Cardiac muscle cell (in vitro differentiated cells and primary cell): ENCODE measurements at places on chromosomes 3 and 15. TPM values are rescaled to one million over a fixed set of nuclear protein-coding genes. Genes with fewer than 3 reads are reported as not detected.

GHSR gene
- not detected in 2 replicates for total RNA-seq

CDCP1 gene
- total RNA-seq, result 0.04 and 0.12 TPM in 2 replicates

ZNF774 gene
- total RNA-seq, result 1.7 and 14.6 TPM in 2 replicates

RAB6B gene
- 2.4 and 2.6 TPM in 2 replicates for total RNA-seq

TRH gene
- 92.4 and 111 TPM in 2 replicates for total RNA-seq

ROBO1 gene
- 56.4 and 171 TPM in 2 replicates for total RNA-seq

IL17RD gene
- 23.1 and 110 TPM in 2 replicates for total RNA-seq

CFAP100 gene
- not detected in 2 replicates for total RNA-seq

DNA sequence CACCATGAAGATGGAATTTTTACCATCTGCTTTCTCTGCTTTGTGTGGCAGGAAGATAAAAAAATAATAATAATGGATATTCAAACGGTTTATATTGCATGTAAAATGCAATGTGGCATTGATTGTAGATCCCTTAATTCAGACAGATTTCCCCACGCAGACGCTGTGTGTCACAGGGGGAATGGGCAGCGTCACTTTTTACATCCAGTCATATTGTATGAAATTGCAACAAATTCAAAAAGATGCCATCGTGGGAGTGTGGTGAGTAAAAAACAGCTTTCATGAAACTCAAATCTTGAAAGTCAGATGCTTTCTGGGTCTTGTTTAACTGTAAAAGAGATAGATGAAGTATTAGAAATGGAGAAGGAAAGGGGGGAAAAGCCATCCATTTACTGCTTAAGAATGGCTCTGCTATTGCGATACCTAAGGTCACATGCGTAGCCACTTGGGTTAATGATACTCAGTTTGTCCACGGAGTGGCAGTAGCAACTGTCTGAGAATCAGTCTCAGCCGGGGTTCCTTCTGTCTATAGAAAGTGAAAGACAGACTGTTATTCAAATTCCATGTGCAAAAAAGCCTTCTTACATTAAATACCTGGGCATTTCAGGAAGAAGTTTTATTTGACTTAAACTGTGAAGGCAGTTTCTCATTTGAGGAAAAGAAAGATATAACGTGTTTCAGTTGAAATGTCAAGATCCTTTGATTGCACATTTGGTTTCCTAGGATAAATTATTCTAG is 28.5 kb downstream of the BTD start:
- DNase-seq, result peak; percentile 76

- no peak for DNase-seq
Measured at GRCh38 chr3:160973067-160973809, 131.9 kb downstream of the B3GALNT1 start.

DNA sequence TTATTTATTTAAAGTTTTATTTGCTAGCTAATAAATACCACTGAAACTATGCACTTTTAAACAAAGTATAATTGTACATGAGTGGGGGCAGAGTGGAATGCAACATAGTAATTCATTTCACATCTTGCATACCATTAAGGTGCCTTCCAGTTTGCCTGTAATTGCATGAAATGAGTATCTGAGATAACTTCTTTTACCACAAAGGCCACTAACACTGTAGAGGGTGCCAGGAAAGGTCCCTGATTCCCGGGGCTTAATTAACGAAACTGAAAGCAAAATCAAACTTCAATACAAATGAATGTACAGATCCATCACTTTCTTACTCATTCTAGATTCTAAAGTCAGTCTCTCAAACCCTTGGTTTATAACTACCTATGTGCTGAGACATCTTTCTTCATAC is 2.1 kb downstream of the CD47 start:
- DNase-seq, result peak; percentile 17

GRCh38 chr3:156626104-156626503 is 48.3 kb upstream of the TIPARP start:
- no peak for DNase-seq

GRCh38 chr15:74222240-74223119 is 13.6 kb upstream of the CCDC33 start:
- DNase-seq, result no peak

GRCh38 chr3:177642042-177642803 is 444.9 kb upstream of the TBL1XR1 start:
- DNase-seq, result no peak

DNA sequence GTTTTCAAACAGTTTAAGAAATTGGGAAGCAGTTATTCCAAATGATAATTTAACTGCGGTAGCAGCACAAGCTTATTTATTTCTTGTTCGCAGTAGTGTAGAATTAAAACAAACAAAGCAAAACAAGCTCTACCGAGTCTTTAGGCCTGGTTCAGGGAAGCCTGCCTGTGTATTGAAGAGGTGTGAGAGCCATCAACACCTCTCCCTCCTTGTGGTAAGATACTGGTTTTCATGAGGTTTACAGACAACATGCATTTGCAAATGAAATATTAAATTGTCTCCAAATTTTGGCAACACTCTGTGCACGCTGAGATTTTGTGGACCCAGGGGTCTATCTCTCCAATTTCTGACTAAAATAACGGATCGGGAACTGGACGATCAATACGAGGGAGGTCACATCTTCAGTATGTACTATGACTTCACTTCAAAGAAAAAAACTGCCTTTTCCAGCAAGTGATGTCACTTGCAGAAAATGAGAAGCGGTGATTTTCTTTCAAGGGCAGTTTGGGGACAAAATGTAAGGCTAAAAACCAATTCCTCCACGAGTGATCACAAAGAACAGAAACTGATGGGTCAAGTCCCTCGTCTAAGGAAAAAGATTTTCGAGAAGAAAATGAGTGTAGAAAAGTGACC is 721 bp downstream of the ATR start:
- DNase-seq, result peak; percentile 6

GRCh38 chr3:94026623-94027022 is 1.8 kb downstream of the STX19 start:
- no peak for DNase-seq

DNA sequence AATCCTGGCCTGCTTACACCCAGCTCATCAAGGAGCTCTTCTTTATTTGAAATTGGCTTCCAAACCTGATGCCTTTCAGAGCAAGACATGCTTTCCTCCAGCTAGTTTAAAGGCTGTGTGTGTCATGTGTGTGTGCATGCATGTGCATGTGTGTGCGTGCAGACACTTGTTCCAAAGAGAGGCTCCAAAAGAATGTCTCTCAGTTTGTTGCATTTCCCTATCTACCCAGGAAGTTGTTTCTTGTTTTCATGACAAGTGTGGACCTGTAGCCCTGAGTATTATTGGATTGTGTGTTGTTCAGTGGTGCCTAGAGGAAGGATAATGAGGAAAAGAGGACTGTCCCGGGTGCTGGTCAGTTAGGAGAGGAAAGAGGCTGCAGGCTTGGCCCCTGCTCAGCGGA is 240.0 kb downstream of the THSD4 start:
- no peak for DNase-seq

DNA sequence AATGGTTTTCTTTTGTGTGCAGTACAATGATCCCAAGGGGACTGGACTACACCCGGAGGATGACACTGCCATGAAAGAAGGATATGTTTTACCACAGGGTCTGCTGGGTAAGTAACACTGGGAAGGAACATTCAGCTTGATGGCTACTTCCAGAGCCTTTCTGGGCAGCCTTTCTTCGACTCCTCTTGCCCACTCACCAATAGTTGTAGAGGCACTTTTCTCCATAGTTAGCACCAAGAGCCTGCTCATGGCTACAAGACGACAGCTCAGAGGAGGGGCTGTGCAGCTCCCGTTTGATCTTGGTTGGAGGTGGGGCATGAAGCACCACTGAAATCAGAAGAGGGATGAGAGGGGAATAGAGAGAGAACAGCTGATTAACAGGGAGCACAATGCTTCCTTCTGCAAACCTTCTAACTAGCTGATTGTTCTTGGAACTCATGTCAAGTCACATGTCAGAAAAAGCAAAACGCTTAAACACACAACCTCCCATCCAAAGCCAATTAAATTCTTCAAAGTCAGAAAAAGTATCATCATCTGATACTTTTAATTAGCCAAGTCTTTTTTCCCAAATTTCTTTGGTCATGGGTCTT is 27.9 kb downstream of the ETV5 start:
- no peak for DNase-seq

- DNase-seq, result no peak
Measured at GRCh38 chr3:14933820-14934425, 13.5 kb upstream of the NR2C2 start.

DNA sequence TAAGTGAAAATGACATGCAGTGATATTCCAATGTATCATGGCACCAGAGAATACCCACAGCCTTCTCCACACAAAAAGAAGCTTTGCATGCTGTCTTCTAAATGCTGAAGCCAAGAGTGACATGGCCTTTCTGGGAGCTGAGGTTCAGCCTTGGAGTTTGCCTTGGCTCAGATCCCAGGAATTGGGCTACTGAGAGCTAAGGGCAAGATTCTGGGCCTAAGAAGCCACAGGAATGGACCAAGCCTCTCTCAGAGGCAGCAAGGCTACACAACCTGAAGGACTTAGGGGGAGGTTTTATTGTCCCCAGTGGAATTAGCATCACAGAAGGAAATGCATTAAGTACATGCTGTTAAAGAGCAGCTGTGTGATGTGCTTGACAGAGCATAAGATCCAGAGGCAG is 1078.5 kb downstream of the TUSC7 start:
- DNase-seq, result no peak

DNA sequence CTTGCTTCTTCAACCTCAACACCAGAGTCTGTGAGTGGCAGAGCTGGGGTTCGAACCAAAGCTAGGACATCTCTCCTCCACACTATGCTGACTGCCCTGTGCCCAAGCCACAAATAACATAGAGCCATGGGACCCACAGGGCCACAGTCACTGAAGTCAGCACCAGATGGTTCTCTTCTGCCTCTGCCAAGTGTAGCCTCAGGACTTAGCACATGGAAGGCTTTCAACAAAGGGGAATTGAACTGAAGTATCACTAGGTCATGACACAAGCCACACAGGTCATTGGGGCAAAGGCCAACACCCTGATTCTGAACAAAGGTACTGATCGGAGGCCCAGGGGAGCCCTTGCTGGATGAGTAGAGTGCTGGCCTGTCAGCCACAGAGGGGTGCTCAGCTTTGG is 83.6 kb downstream of the BDH1 start:
- no peak for DNase-seq

DNA sequence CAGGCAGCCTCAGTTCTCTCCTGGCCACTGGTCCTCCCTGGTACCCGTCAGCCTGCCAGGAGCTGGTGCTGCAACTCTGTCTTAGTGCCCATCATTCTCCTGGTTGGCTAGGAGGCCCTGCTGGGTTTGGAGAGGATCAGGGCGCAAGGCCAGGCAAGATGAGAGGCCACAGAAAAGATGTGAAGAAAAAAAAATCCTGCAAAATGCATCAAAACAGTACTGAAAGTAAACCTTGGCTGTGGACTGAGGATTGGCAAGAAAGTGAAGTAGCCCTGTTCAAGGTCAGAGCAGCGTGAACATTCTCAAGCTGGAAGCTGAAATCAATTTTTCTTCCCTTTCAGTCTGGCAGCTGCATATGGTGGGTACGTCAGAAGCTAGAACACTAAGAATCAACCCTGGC is 74.2 kb downstream of the GTF2E1 start:
- no peak for DNase-seq
